ENCODE measurements at places on chromosomes 13 and 19. TPM values are rescaled to one million over a fixed set of nuclear protein-coding genes. Genes with fewer than 3 reads are reported as not detected.

DNA sequence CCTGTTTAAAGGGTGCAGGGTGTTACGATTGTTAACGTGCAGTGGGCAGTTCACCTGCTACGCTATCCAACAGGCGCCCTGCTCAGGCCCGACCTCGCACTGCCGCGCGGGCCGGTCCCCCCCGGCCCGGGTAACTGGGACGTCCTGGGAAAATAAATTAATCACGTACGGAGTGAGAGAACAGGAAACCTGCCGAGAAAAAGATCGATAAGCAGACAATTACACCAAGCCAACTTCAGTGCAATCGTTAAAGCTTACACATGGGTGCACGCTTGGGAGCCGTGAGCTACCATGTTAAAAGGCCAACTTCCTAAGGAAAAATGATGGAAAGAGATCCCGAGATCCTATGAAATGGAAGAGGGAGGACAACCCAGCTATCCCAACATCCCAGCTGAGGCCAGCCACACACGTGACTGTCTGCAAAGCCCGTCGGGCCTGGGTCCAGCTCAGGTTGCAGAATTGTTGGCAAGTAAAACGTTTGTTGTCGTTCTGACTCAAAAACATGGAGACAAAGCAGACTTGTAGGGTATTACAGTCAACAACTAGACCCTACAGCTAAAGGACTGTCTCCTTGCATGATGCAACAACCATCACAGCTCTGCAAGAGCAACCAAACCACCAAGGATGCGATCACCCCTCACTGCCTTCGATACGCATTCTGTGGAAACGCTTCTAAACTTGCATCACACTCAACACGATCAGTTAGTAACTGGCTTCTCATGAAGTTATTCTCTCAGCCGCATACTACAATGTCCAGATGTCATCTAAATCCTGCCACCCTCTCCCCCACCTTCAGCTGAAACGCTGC is 741 bp upstream of the TUBGCP3 start:
- no peak for DNase-seq

GRCh38 chr19:41298348-41298964 is 11.5 kb upstream of the CCDC97 start:
- no peak for DNase-seq

DNA sequence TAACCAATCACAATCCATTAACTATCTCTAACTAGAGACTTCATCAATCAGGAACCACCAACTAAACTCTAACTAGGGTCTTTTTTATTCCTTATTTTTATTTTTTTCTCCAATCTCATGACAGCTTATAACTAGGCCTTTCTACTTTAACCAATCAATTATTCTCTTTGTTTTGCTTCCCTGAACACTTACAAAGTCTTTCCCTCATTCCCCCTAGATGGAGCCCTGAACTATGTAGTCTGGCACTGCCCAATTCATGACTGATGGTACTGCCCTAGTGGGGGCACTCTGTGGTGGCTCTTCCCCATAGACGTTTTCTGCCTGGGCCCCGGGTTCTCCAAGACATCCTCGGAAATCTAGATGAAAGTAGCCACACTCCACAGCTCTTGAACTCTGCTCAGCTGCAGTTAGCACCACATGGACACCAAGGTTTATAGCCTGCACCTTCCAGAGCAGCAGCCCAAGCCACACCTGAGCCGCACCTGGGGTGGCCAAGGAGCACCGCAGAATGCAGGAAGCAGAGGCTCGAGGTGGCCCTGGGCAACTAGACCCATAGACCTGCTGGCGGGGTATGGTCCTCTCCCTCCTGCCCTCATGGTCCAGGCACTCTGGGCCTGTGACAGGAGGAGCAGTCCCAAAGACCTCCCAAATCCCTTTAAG is 6.6 kb downstream of the ATP7B start:
- no peak for DNase-seq

The RNF17 gene
- polyA plus RNA-seq, result 0.45 TPM

The PSG4 gene
- polyA plus RNA-seq, result not detected

The KCNC3 gene
- polyA plus RNA-seq, result not detected

The ZNF121 gene
- 3.3 TPM for polyA plus RNA-seq

The SLC46A3 gene
- 34.2 TPM for polyA plus RNA-seq

The PTH2 gene
- not detected for polyA plus RNA-seq
